Activated CD4-positive, alpha-beta T cell treated with anti-CD3 and anti-CD28 coated beads for 24 hours (primary cell): ENCODE measurements at places on chromosomes 2 and 18.

- DNase-seq, result no peak
These were observed 252.8 kb downstream of the DYSF start for GRCh38 chr2:71706121-71706520.

GRCh38 chr18:56481751-56482150, 156.6 kb downstream of the TXNL1 start:
- DNase-seq, result no peak

DNA sequence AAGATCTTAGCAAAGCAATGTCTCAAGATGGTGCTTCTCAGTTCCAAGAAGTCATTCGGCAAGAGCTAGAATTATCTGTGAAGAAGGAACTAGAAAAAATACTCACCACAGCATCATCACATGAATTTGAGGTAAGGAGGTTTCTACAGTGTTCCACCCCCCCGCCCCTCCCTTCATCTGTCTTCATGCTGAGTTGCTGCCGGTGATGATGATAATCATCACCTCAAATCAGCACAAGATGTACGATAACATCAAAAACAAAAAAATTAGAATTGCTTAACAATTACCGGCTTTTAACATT, 14.6 kb downstream of the UGP2 start:
- no peak for DNase-seq

- no peak for DNase-seq
These were observed 12.2 kb downstream of the RNASEH1 start for GRCh38 chr2:3545788-3546478.

- DNase-seq, result no peak
These were observed 28.4 kb downstream of the HK2 start for GRCh38 chr2:74862020-74862964.

DNA sequence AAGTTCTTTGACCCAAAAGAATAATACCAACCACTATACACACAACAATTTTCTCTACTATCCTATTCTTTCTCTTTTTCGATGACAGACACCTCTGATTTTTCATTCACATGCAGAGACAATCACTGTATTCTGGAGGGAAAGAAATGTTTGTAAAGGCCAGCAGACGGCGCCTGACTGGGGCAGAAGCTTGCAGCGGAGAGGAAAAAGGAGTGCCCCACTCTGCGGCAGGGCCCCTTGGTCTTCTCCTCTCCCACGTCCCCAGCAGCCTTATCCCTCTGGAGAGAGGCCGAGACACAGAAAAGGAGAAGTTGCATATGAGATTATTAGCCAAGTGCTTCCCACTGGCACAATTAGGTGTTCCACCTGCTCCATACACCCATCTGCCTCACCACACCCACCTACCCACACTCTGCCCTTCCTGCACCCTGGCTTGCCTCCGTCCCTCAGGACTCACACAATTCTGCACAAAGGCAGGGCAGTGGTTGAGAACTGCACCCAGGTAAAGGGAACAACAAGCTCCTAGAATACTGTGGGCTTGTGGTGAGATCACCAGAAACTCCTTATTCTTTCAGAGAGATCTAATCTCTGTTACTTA, 687.3 kb downstream of the NRXN1 start:
- no peak for DNase-seq

DNA sequence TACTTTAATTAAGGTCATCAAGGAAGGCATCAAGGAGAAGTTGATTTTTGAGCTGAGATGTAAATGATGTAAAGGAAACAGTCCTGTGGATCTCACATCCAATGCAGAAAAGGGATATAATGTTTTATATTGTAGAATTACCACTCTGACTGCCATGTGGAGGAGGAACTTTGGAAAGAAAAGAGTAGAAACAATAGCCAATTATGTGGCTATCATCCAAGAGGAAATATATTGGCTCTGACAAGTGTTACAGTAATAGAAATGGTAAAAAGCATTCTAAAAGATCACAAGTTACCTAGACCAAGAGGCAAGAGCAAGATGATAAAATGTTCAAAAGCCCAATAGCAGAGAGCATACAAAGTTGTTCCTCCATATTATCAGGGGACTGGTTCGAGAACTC, 26.8 kb downstream of the BARD1 start:
- DNase-seq, result no peak
